ENCODE measurements at places on chromosomes 3 and 15.

- no peak for DNase-seq
These were observed 6.3 kb upstream of the CA12 start for GRCh38 chr15:63387748-63388493.

DNA sequence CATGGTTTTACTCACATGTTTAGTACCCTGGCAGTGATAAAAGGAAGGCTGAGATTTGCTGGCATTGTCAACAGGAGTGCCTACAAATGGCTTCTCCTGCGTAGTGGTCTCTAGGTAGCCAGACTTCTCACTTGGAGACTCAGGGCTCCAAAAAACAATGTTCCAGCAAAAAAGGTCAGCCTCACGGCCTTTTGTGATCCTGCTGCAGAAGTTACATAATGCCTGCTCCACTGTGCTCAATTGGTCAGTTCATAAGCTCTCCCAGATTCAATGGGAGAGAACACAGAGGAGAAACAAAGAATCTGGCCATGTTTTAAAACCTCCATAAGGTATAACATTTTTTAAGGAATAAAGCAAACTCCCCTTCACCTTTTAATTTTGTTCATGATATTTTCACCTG is 76.1 kb upstream of the CMSS1 start:
- DNase-seq, result no peak

DNA sequence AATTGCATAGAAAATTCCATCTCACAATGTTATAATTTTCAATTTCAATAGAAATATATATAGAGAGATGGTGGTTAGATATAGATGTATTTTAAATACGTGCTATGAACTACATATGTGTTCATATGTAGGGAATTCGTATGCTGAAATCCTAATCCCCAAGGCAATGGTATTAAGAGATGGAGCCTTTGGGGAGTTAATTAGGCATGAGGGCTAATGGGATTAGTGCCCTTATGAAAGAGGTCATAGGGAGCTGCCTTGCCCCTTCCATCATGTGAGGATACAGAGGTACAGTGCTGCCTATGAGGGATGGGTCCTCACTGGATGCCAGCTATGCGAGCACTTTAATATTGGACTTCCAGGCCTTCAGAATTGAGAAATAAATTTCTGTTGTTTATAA is 79.6 kb upstream of the CCDC54 start:
- DNase-seq, result no peak

- DNase-seq, result no peak
These were observed 35.4 kb upstream of the CORO2B start for GRCh38 chr15:68543165-68544008.

GRCh38 chr3:54426381-54426780 is 304.0 kb downstream of the CACNA2D3 start:
- no peak for DNase-seq

- no peak for DNase-seq
These were observed 505.7 kb upstream of the AGTR1 start for GRCh38 chr3:148191966-148192365.

GRCh38 chr3:176935194-176935888 is 261.9 kb downstream of the TBL1XR1 start:
- no peak for DNase-seq

GRCh38 chr3:127174715-127175140 is 18.2 kb upstream of the PRR23E start:
- no peak for DNase-seq

Data from SHP77 (cell line).